ENCODE measurements at places on chromosomes 13 and 19.

- DNase-seq = no peak
These were observed 8.8 kb upstream of the LRRC63 start for GRCh38 chr13:46202966-46203365.

- no peak for DNase-seq
These were observed 1.4 kb downstream of the NWD1 start for GRCh38 chr19:16721051-16721450.

- DNase-seq = no peak
These were observed 51.2 kb upstream of the SHKBP1 start for GRCh38 chr19:40525234-40526051.

DNA sequence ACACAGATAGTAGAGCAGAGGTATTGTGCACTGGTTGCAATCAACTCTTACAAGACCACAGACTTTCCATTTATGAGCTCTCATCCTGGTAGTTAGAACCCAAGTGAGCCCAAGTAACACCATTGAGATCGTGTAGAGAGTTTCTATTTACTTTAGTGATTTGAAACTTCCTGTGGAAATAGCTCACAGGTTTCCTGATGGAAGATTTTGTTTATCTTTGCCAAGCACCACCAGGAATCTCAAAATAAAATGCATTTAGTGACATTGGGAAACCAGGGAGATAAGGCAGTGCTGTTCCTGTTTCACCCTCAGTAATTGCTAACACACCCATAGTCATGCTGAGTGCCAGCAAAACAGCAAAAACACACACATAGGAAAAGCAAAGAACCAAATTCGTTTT lies 102.5 kb downstream of the FLT1 start:
- DNase-seq = no peak

- peak; percentile 23 for DNase-seq
These were observed 99.6 kb downstream of the CCNA1 start for GRCh38 chr13:36531746-36532486.

DNA sequence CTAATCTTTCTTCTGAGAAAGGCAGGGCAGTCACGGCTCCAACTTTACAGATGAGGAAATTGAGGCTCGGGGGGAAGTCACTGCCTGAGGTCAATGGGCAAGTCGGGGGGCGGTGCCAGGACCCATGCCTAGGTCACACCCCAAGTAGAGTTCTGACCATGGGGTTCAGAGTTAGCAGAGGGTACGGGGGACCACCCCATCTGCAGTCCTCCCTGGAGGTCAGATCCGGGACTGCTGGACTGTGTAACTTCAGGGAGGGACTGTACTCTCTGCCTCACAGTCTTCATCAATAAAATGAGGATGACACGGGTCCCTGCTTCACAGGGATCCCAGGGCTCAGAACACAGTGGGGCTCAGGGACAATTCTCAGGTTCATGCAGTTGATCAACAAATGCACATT lies 7.7 kb downstream of the SLC5A5 start:
- no peak for DNase-seq

GRCh38 chr19:45263013-45263412 lies 11.9 kb downstream of the MARK4 start:
- DNase-seq = no peak

- DNase-seq = peak; percentile 22
These were observed 278.5 kb upstream of the HTR2A start for GRCh38 chr13:47175172-47175866.

DNA sequence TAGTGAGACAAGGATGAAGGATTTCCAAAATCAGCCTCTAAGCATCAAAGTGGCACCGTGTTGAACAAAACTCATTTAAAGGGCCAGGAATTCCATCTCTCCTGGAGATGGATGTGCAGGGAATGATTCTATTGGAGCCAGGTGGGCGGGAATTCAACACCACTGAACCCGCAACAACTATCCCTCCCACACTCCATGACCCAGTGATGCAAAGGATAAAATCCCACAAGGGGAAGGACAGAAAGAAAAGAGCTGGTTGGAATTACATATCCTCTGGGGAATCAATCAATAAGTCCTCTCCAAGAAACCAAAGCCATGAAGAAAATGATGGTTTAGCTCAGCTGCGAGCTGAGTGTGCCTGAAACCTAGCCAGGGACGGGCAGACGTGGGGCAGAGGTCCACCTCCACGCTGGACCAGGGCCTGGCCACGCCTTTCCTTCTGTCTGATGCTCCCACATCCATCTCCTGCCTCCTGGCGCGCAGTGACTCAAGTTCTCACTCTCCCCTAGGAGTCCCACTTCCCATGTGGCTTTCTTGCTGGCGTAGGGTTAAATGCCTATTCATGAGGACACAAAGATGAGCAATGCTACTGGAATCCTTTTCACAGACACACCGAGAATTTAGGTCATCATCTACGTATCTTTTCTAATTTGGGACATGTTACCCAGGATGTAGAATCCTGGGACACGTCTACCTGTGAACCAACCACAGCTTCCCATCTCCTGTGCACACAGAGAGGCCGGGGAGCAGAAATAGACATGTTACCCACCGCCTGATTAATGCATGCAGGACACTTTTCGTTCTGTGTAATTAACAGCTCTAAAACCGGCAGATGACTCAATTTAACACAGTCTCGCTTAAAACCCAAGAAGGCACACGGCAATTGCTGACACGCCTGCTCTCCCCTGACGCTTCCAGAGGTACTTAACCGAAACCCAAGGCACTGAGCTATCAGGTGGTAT lies 48.6 kb downstream of the PEPD start:
- peak; percentile 8 for DNase-seq

- DNase-seq = no peak
These were observed 4.9 kb upstream of the SLC25A15 start for GRCh38 chr13:40784540-40784939.

- DNase-seq = no peak
These were observed 6.5 kb downstream of the KCNN4 start for GRCh38 chr19:43774103-43774939.

Data from fibroblast of the conjunctiva (primary cell).